ENCODE measurements at places on chromosomes 5 and 9. TPM values are rescaled to one million over a fixed set of nuclear protein-coding genes. Genes with fewer than 3 reads are reported as not detected.

ATP10B gene
- total RNA-seq = not detected

SLC12A2 gene
- 30.3 TPM for total RNA-seq

- no peak for ATAC-seq
Measured at GRCh38 chr5:40385544-40385943, 294.2 kb upstream of the PTGER4 start.

- ATAC-seq = no peak
Measured at GRCh38 chr9:99121604-99122003, 16.7 kb downstream of the TGFBR1 start.

- no peak for ATAC-seq
Measured at GRCh38 chr5:144089401-144090021, 80.9 kb downstream of the YIPF5 start.

DNA sequence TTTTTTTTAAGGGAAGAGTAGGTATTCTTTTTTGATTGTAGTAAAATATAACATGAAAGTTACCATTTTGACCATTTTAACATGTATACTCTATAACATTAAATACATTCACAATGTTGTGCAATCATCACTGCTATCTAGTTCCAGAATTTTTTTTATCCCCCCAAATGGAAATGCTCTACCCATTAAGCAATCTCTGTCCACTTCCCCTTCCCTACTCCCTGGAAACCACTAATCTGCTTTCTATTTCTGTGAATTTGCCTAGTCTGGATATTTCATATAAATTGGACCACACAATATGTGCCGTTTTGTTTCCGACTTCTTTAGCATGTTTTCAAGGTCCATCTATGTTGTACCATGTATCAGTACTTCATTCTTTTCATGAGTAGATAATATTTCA lies 429.5 kb downstream of the TLE1 start:
- no peak for ATAC-seq

OR13F1 gene
- not detected for total RNA-seq

ANKRA2 gene
- 15.0 TPM for total RNA-seq

DNA sequence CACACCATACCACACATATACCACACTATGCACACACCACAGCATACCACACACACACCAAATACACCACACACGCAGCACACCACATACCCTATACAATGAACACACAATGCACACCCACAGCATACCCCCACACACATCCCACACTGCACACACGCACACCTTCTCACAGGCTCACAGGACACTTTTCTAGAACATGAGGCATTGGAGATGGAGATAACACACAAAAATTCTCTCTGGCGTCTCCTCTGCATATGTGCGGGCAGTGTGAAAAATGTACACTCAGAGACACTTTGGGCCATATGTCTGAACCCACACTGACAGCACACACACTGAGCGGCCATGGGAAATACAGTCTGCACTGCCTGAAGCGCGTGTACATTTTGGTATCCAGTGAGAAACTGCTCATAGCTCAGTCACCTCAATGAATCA lies 278.1 kb downstream of the GADD45G start:
- ATAC-seq = no peak

SLC1A3 gene
- not detected for total RNA-seq

DNA sequence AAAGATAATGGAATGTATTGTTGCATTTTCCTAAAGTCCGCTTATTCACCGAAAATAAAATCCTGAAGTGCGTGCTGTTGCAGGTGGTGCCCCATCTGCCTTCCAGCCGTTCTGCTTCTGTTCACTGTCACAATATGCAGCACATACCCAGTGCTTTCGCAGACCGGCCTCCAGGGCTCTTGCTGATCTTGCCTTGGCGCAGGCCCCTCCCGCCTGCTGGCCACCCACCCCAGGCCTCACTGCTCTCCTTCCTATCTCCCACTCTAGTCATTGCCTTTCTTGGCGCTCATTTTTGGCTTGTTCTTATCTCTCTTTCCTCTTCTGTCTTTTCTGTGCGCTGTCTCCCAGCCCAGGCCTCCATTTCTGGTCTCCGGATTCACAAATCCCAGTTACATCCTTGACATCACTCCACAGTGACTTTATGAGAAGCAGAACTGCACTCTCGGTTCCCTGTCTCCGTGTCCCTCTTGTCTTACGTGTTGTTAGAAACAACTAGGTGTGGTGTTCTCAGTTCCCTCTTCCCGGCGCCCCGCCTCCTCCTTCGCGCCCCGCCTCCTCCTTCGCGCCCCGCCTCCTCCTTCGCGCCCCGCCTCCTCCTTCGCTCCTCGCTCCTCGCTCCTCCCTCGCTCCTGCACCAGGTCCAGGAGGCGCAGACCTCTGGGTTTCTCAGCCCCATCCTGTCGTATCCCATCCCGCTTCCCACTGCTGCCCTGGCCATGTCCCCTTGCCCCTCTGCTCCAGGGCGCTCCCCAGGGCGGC lies 201.7 kb upstream of the OTULINL start:
- ATAC-seq = no peak

GRCh38 chr9:136051837-136052471 lies 43.1 kb downstream of the NACC2 start:
- ATAC-seq = peak; percentile 68

- ATAC-seq = no peak
Measured at GRCh38 chr5:29367176-29367833, 1826.2 kb upstream of the CDH6 start.

PCDHGB7 gene
- total RNA-seq = 0.11 TPM

ABCA1 gene
- total RNA-seq = 4.3 TPM

- no peak for ATAC-seq
Measured at GRCh38 chr9:90306158-90306557, 336.5 kb downstream of the DIRAS2 start.

- no peak for ATAC-seq
Measured at GRCh38 chr9:27019589-27019988, 14.1 kb upstream of the LRRC19 start.

TAF11L13 gene
- total RNA-seq = not detected

DNA sequence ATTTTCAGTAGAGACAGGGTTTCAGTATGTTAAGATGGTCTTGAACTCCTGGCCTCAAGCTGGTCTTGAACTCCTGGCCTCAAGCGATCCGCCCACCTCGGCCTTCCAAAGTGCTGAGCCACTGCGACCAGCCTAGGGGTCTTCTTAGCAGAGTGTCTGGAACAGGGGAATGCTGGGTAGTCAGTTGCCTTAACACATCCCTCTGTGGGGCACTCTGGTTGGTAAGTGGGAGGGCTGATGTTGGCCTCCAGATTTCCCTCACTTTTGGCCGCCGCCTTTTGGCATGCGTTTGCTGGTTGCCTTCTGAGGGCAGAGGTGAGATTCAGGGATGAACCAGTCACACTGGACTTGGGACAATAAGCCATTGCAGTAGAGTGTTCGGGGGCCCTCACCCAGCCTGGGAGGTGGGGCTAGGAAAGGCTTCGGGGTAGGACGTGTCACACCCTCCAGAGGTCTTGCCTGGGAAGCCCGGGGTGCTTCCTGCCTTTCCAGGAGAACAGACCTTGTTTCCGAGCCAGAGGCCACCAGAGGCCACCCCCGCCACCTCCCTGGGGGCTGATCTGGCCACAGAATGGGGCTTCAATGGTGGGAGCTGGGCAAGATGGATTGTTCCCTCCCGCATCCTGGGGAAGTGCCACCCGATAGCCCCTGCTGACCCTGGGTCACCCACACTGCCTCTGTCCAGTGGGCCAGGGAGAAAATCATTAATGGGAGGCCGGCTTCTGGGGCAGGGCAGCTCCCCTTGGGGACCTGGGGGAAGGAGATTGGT lies 13.3 kb downstream of the FGF18 start:
- ATAC-seq = no peak

IZUMO3 gene
- total RNA-seq = not detected

- peak; percentile 91 for ATAC-seq
Measured at GRCh38 chr5:32092938-32093812, 80.9 kb downstream of the GOLPH3 start.

DRD1 gene
- total RNA-seq = not detected

GRCh38 chr5:36585701-36586100 lies 20.7 kb upstream of the SLC1A3 start:
- ATAC-seq = no peak

- no peak for ATAC-seq
Measured at GRCh38 chr5:54624805-54625568, 107.4 kb downstream of the SNX18 start.

PCDHB6 gene
- total RNA-seq = not detected

DNA sequence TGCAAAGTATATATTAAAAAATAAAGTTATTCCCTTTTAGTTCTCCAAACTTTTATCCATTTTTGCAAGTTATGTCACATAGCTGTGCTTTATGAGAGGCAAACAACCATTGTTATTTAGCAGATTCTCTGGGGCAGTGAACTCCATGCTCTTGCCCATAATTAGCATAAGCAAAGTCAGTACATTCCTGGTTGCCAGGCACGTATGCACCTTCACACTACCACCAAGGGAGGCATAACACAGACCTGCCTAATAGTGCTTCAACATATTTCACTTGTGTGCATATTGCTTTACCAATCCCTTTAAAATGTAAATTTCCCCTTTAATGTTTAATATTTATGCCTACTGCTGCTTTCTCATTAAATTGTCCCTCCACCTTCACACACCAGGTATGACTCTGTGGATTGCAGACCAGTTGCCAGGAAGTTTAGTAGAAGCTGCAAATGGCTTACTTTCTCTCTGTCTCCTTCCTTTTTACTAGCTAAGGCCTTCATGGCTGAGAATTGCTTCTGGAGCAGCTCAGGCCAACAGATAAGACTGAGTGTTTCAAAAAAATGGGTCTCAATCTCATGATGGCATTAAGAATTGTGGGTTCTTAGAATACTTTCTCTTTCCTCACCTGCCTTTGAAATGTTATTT lies 388.2 kb downstream of the PRR16 start:
- no peak for ATAC-seq

CATSPER3 gene
- total RNA-seq = 0.50 TPM

DNA sequence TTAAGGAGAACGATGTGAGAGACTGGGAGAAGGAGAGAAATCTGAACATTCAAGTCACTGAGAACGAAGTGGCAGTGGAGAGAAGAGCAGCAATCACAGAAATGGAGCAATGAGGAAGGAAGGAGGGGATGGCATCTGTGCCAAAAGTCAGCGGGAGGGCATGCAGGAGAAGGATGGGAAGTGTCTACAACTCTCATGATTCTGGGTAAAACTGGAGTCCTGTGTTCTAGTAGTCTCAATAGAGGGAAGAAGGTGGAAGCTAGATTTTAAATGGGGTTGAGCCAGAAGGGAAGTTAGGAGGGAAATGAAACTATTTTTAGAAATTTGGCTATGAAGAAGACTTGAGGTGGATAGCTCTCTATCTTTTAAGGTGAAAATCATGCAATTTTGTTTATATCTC lies 39.1 kb upstream of the SPATA31C2 start:
- no peak for ATAC-seq

OGN gene
- not detected for total RNA-seq

DNA sequence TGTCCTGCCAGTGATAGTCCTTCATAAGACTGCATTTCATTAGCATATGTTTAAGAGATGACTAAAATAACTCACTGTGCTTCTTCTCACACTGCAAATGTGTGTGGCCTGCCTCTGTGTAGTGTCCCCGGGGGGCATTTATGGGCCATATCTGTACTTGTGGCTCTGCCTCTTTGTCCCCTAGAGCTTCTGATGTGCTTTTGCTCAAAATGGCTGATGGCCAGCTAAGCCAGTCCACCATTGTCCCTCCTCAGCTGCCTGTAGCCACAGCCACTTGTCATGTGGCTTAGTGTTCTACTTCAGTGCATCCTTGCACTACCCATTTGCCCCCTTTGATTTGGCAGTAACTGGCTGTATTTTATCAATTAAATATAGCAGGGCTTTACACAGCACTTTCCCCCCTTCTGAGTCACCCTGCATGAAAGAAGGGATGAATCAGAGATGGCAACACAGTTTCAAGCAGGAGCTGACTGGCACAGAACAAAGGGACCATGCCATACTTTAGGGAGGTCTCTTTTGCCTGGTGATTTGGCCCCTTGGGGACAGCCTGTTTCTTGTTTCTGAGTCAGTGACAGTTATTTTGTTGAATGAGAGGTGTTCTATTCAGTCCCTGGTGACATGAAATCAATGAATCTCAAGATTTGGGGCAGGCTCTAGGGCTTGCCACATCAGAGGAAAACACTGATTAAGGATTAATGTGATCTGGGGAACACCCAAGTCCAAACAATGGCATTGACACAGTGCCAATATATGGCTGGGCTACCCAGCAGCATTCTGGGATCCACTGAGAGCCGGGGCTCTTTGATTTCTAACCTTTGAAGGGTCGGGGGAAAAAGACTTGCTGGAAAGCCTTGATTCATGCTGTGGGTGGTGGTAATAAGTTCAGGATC lies 245.5 kb downstream of the SMARCA2 start:
- peak; percentile 66 for ATAC-seq

- no peak for ATAC-seq
Measured at GRCh38 chr5:128252756-128253155, 169.2 kb downstream of the SLC12A2 start.

GRCh38 chr5:94693043-94693822 lies 74.8 kb downstream of the SLF1 start:
- ATAC-seq = no peak

DNA sequence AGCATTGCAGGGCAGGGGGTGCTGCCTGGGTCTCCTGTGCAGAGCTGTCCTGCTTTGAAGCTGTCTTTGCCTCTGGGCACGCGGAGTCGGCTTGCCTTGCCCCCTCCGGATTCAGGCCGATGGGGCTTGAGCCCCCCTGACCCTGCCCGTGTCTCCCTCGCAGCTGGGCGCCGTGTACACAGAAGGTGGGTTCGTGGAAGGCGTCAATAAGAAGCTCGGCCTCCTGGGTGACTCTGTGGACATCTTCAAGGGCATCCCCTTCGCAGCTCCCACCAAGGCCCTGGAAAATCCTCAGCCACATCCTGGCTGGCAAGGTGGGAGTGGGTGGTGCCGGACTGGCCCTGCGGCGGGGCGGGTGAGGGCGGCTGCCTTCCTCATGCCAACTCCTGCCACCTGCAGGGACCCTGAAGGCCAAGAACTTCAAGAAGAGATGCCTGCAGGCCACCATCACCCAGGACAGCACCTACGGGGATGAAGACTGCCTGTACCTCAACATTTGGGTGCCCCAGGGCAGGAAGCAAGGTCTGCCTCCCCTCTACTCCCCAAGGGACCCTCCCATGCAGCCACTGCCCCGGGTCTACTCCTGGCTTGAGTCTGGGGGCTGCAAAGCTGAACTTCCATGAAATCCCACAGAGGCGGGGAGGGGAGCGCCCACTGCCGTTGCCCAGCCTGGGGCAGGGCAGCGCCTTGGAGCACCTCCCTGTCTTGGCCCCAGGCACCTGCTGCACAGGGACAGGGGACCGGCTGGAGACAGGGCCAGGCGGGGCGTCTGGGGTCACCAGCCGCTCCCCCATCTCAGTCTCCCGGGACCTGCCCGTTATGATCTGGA lies 2.7 kb downstream of the CEL start:
- ATAC-seq = no peak

EPB41L4B gene
- 0.77 TPM for total RNA-seq

DNA sequence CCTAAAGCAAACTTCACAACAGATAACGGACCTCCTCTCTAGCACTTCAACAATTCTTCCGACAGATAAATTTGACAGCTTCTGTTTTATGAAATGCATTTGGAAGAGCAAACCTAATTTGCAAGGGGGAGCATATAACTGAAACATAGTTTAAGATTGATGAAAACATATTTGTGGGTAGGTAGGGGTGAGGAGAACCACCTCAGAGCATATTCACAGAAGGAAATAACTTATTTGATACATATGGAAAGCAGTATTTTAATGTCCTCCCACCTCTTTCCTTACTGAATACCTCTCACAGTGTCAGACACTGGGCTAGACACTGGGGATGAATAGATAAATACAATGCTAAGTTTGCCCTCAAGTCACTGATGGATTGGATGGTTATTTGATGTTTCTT lies 384.8 kb downstream of the MAT2B start:
- ATAC-seq = no peak

PCDHGC5 gene
- total RNA-seq = not detected

- no peak for ATAC-seq
Measured at GRCh38 chr5:90368454-90369246, 40.9 kb downstream of the CETN3 start.

GRCh38 chr5:178242416-178242815 lies 9.8 kb upstream of the PHYKPL start:
- no peak for ATAC-seq

Data from activated T-helper 17 cell treated with anti-CD3 and anti-CD28 coated beads, Interleukin-2, amount 50 U/mL, for 72 hours (primary cell).